ENCODE measurements at places on chromosomes 7 and 10.

- no peak for ATAC-seq
Observed at GRCh38 chr7:29122081-29122480, 24.3 kb downstream of the CPVL start.

DNA sequence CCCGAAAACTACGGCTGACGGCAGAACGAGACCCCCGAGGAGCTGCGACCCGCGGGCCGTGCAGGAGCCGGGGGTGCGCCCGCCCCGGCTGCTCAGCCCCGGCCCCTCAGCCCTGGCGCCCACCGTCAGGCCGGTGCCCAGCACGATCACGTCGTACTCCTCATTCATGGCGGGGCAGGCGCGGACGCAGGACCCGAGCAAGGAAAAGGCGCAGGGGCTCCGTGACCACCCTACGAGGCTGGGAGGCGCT is 218 bp downstream of the GDI2 start:
- ATAC-seq: peak; percentile 58

DNA sequence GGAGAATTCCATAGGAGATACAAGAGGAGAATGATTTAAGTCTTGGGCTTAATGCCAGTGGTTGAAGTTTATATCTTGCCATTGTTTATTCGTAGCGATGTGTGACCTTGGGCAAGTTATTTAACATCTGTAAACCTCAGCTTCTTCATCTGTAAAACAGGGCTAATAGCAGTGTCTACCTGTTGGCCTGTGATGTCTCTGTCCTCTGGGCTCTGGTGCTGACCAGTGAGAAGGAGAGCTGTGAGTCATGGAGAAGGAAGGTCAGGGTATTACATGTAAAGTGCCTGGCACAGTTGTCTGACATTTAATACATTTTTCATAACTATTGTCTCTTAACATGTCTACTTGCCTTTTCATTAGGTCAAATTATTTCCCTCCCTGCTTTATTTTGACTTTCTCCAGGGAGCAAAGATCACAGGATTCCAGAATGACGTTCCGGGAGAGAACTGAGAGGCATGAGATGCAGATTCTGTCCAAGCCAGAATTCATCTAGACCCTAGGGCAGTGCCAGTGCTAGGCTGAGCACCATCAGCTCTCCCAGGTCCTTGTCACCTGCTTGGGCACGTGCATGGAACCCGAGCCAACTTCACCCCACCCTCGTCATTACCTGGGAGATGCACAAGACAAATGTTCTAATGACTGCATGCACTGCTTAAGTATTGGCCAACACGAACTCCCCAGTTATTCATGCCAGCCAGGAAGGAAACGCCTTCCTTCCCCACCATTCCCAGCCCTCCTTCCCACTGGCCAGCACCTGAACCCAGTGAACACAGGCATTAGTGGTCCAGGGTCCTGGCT is 187.9 kb downstream of the DPY19L1 start:
- no peak for ATAC-seq

DNA sequence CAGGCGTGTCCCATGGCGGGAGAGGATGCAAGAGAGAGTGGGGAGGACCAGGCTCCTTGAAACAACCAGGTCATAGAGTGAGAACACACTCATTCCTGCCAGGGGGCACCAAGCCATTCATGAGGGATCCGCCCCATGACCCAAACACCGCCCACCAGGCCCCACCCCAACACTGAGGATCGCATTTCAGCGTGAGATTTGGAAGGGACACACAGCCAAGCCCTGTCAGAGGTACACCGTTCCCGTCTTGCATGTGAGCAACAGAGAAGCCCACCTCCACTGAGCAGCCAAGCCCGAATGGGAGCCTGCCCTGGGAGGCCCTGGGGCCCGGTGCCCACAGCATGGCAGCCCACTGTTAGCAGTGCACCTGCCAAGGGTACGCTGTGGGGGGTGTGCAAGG is 7.9 kb upstream of the ARPC1B start:
- peak; percentile 12 for ATAC-seq

DNA sequence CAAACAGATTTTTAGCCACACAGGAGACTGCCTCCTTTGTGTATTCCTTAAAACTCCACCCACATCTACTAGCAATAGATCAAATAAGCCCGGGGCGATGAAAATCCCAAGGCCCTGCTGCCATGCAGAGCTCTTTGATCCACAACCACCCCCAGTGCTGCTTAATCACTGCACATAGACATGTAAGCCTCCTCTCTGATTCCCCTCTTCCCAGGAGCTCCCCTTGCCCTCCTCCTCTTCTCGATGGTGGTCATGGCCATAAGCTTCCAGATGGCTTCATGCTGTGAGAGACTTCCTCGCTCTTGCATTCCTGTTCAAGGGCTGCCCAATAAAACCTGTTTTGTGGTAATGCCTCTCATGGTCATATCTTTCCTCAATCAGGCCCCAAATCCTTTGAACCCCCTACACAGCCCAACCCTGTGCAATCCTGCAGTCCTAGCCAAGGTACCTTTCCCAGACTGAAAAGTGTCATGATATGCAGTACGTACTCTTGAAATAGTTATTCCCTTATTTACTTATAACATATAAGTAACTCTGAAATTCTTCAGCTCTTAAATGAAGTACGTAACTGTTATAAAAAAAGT is 158.5 kb downstream of the CACNA2D1 start:
- ATAC-seq: no peak

GRCh38 chr7:4667776-4668509 is 14.2 kb upstream of the FOXK1 start:
- no peak for ATAC-seq

DNA sequence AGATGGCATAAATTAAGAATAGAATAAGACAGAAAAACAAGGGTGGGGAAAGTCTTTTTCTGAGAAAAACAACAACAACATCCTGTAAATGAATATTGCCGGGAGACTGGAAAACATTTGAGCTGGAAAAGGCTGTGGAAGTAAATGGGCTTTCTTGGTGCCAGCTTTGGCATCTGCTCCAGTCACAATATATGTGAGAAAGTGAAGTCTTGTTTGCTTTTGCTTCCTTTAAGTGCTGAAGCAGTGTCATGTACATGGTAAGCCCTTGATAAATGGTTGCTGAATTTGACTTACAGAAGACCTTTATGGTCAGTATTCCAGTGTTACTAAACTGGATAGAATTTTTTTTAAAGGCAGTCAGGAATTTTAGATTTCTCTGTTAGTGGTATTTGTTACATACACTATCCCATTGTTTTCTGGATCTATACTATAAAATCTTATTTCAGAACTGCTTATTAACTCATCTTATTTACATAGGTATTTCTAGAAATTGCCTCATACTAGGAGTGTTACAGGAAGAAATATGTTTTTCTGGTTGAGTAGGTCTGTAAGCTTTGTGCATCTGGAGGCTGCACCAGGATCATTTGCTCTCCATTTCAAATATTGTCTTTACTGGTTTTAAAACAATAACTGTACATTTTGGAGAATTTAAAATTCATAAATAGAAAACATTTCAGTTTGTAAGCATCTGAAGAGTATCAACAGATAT is 201.7 kb upstream of the FOXP2 start:
- no peak for ATAC-seq

DNA sequence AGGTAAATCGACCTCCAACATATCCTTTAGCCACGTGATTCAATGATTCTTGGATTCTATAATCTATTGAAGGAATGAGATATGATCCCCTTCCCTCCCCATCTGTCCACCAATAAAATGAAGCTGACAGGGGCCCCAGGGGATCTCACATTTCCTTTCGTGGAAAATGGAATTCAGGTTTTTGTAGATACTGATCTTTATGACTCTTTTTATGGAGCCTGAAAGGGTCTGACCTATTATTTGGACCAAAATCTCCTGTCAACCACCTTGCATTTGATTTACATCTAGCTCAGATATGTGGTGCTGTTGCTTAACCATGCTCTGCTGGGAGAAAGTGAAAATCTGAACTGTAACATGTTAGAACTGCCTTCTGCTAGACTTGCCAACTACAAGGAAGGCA is 234.0 kb upstream of the CXCL12 start:
- no peak for ATAC-seq

DNA sequence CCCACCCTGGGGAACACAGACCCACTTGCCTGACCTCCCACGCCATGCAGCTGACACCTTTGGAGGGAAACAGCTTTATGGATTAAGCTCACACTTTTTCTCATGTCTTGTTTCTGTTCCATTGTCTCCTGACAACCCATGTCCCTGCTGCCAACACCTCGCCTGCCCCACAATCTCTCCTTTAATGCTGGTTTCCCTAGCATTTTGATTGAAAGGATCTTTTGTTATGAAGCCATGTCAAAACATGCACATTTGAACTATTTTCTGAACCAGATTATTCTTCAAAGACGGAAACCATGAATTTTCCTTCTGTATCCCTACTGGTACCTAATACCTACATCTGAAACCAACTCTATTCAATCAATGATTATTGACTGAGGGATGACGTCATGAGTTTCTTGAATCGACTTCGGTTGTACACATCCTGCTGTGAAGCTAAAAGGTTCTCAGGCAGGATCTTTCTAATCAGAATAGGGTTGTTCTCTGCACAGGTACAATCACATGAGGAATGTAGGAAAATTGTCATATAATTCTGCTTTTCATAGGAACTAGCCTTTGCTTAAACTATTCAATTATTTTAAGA is 106.2 kb upstream of the NEBL start:
- ATAC-seq: no peak

- no peak for ATAC-seq
Observed at GRCh38 chr10:67760272-67760671, 64.3 kb upstream of the CTNNA3 start.

- peak; percentile 48 for ATAC-seq
Observed at GRCh38 chr7:23470330-23471105, at the start of gene IGF2BP3. Gene IGF2BP3, minus strand, starts transcription at chr7:23470491. Its CDS starts 381 bp downstream, at chr7:23470110.

DNA sequence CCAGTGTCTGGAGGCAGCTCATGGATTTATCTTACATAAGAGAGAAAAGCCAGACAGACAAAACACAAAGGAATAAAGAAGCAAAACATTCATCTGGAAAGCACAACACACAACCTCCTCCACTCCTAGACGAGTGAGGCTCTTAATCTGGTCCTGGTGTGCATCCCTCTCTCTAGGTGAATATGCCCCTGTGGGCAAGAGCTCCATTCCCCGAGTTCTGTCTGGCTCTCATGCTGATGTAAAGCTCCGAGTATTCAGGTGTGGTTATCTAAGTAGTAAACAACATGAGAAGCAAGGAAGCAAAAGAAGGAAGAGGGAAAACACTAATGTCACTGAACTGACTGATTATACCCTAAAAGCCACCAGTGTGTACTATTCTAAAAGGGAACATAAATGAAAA is 47.9 kb upstream of the FEZF1 start:
- no peak for ATAC-seq

DNA sequence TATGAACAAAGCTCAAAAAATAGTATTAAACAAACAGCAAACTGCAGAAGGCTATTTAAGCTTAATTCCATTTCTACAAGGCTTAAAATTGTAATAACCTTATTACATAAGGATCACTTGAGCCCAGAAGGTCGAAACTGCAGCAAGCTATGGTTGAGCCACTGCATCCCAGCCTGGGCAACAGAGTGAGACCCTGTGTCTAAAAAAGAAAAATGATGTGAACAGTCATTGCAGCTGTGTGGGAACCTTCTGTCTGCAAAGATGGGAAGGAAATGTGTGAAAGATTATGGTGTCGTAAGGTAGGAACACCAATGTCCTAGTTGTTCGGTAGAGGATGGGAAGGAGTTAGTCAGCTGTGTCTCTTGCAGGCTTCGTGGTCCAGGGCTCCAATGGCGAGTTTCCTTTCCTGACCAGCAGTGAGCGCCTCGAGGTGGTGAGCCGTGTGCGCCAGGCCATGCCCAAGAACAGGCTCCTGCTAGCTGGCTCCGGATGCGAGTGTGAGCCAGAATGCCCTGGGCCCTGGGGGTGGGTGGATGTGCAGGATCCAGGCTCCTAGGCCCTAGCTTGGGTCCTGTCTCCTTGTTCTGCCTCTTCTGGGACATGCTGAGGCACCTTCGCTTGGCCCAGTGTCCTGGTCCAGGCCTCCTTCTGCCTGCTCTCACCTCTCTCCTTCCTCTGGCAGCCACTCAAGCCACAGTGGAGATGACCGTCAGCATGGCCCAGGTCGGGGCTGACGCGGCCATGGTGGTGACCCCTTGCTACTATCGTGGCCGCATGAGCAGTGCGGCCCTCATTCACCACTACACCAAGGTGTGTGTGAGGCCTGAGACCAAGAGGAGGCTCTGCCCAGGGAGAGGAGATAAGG is 9.1 kb downstream of the C10orf62 start:
- no peak for ATAC-seq

- no peak for ATAC-seq
Observed at GRCh38 chr10:320771-321170, 185.5 kb downstream of the ZMYND11 start.

DNA sequence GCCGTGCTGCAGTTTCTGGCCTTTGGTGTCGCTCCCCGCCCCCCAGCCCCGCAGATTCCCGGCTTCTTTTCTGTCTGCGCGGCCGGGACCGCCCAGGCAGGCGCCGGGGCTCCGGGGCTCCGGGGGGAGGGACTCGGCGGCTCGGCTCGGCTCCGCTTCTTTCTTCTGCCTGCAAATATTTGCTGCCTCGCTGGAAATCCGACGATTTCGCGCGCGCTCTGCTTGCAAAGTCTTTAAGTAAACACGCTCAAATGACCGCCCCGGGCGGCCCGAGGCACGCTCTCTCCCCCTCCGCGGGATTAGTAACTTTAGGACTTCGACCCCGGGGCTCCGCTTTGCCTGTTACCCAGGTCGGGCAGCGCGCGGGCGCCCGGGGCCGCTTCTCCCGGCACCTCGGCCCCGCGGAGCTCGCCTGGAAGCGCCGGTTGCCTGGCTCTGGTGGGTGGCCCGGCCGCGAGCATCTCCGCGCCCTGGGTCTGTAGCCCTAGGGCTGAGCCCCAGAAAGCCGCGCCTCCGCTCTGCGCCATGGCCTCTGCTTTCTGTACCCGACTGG is 3.9 kb upstream of the GATA3 start:
- ATAC-seq: no peak

DNA sequence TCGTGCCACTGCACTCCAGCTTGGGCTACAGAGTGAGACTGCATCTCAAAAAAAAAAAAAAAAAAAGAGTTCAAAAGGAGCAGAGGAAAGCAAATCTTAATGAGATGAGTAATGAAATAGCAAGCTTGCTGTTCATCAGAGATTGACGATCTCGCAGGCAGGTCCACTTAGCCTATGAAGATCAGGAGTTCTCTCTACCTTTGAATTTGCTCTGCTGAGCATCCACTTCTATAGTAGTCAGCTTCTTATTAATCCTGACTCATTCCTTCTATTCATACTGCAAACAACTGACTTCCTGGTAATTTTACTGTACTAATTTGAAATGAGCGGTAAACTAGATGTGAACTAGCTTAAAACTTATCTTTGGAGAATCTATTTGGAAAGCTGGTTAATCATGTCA is 1014.6 kb downstream of the GATA3 start:
- peak; percentile 28 for ATAC-seq

DNA sequence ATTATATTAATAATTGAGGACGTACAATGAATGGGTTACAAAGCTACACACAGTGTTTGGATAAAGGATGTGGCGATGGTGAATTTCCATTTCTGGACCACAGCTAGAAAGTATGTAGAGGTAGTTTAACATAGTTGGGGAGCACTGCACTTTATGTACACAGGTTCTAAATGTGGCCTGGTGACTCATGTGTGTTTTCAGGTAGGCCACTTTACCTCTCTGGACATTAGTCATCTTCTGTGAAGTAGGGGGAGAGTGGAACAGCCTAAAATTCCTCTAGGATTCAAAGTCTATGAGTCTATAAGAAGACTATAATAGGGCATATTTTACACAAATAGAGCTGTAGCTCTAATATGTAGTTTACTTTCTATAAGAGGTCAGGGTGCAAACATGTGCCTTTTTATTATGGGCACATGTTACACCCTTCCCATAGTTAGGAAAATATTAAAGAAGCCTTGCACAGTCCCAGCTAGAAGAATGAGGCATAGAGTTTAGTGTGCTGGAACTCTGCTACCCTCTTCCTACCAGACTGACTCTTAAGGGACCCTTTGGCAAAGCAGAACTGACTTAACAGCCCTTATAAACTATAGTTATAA is 594.9 kb downstream of the LRMDA start:
- ATAC-seq: no peak
